ENCODE measurements at places on chromosomes 2 and 18. TPM values are rescaled to one million over a fixed set of nuclear protein-coding genes. Genes with fewer than 3 reads are reported as not detected.

- DNase-seq: no peak
Measured at GRCh38 chr2:30871440-30871839, 64.2 kb upstream of the CAPN13 start.

- DNase-seq: no peak
Measured at GRCh38 chr2:88669482-88670214, 21.8 kb upstream of the RPIA start.

DNA sequence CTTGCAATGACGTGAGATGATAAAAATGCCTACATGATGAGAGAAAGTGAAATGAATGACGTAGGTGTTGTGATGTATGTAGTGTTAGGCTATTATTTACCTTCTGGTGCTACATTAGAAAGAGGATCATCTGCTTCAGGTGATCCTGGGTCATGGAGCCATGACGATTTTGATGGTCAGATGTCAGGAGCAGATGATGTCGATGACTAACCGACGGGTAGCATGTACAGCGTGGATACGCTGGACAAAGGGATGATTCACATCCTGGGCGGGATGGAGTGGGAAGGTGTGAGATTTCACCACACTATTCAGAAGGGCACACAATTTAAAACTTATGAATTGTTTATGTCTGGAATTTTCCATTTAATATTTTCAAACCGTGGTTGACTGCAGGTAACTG lies 43.5 kb upstream of the ACVR1C start:
- no peak for DNase-seq

GRCh38 chr2:190343089-190343535 lies 277 bp upstream of the INPP1 start:
- no peak for DNase-seq

- peak; percentile 34 for DNase-seq
Measured at GRCh38 chr18:7741640-7742039, 174.5 kb downstream of the PTPRM start.

GRCh38 chr2:7154656-7155055 lies 237.4 kb downstream of the RNF144A start:
- no peak for DNase-seq

EPB41L3 gene
- 226 TPM for total RNA-seq

CXCR1 gene
- not detected for total RNA-seq

VAPA gene
- 259 TPM for total RNA-seq

SPDYA gene
- total RNA-seq: 2.3 TPM
